ENCODE measurements at places on chromosomes 3 and 15.

- no peak for DNase-seq
- no peaks in the 10 kb centered on the region for H3K4me1 ChIP-seq
- H3K4me3 ChIP-seq = no peak overlapping the region
These were observed 747 bp downstream of the MYL3 start for GRCh38 chr3:46862369-46863025.

- no peak for DNase-seq
- H3K4me1 ChIP-seq = no peaks in the 10 kb centered on the region
- no peak overlapping the region for H3K27ac ChIP-seq
- H3K4me3 ChIP-seq = no peak overlapping the region
These were observed 12.6 kb upstream of the RNU6-1 start for GRCh38 chr15:67852418-67852817.

DNA sequence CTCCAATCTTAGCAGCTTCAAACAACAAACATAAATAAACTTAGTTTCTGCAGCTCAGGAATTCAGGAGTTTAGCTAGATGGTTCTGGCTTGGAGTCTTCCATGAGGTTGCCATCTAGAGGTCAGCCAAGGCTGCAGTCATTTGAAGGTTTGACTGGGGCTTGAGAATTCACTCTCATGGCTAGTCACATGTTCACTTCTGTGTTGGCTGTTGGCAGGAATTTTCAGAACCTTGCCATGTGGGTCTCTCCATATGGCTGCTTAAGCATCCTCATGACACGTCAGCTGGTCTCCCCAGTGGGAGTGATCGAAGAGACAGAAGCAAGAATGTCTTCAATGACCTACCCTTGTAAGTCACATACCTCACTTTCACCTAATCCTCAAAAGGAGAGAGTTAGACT is 269.2 kb upstream of the CNTN3 start:
- DNase-seq = no peak
- no peak overlapping the region for H3K4me3 ChIP-seq
- no peaks in the 10 kb centered on the region for H3K36me3 ChIP-seq
- no peaks in the 10 kb centered on the region for H3K27me3 ChIP-seq
- H3K4me1 ChIP-seq = no peaks in the 10 kb centered on the region

DNA sequence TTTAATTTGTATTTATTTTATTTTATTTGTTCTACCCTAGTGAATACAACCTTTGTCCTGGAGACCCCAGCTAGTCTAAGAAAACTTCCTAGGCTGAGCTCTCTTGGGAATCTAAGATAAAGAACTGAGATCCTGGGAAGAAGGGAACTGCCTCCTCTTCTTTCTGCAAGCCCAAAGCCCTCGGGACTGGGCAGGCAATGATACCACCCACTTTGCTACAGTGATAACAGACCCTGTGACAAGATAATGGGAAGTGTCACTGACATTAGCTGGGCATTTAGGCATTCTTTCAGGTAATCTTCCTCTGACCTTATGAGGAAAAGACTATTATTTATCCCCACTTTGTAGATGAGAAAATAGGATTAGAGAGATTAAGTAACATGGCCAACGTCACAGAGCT is 15.1 kb downstream of the TYRO3 start:
- no peak for DNase-seq
- no peaks in the 10 kb centered on the region for H3K27me3 ChIP-seq
- no peaks in the 10 kb centered on the region for H3K4me1 ChIP-seq
- no peak overlapping the region for H3K27ac ChIP-seq

DNA sequence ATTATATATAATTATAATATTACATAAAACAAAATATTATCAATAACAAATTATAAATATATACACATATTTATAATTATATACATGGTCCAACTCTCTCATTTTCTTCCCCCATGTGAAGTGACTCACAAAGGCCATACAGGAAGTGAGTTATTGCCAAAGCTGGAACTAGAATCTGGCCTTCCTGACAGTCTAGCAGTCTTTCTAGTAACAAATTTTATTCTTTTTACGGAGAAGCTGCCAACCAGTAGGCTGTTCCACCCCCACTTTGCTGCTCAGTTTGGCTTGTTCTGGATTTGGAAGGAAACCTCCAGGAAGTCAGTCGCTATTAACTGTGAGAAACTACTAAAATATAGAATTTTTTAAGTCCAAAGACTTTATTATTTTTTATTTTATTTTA is 79.6 kb downstream of the DHX36 start:
- H3K27me3 ChIP-seq = no peaks in the 10 kb centered on the region
- no peak overlapping the region for H3K27ac ChIP-seq
- H3K4me3 ChIP-seq = no peak overlapping the region
- H3K4me1 ChIP-seq = no peaks in the 10 kb centered on the region
- peaks cover 6% of the 10 kb centered on the region for H3K36me3 ChIP-seq

DNA sequence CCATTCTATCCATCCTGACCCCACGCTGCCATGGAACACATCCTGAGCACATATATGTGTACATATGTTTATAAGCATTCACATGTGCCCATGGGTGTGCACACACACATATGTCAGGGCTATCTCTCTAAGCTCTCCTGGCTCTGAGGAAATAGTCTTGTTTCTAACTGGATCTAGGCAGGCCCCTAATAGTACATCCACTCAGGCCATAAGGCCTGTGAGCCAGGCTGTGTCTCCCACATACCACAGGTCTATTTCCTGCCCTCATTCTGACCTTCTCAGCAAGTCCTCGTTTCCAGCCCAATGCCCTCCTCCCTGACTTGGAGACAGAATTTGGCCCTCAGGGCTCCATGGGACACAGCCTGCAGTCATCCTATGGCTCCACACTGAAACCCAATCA is 284.8 kb upstream of the CTNNB1 start:
- peaks cover 2% of the 10 kb centered on the region for H3K36me3 ChIP-seq
- no peak for DNase-seq
- no peak overlapping the region for H3K4me3 ChIP-seq
- H3K4me1 ChIP-seq = no peaks in the 10 kb centered on the region

GRCh38 chr15:39684233-39684632 is 98.4 kb downstream of the FSIP1 start:
- H3K27me3 ChIP-seq = no peaks in the 10 kb centered on the region
- H3K27ac ChIP-seq = no peak overlapping the region
- H3K4me1 ChIP-seq = peaks cover 17% of the 10 kb centered on the region
- no peak for DNase-seq

Data from T-helper 17 cell (primary cell).